DMS53 (cell line): ENCODE measurements at places on chromosomes 2 and 18.
A peak's percentile ranks its signal among the peaks of the same experiment; 100 is the strongest.

DNA sequence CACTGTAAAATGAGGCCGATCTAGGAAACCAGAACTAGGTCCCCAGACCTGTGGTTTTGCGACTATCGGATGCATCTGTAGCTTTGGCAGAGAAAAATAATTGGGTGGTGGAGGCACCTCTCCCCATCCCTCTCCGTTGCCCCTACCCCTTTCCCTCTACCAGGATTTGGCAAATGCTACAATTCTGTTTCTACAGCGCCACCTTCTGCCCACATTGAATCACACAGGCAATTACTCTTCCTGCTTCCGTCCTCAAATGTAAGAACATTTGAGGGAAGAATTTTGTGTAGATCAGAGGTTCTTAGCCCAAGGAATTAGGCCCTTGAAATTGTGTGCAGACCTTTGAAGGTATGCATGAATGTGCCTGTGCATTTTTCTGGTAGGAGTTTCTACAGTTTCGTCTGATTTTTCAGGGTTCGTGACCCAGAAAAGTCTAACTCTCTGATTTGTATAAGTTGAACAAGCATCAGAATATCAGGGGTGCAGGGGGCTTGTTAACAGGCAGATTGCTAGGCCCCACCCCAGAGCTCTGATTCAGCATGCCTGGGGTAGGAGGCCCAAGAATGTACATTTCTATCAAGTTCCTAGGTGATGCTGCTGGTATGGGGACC lies 11.2 kb downstream of the ATP6V1B1 start:
- DNase-seq = peak; percentile 79

DNA sequence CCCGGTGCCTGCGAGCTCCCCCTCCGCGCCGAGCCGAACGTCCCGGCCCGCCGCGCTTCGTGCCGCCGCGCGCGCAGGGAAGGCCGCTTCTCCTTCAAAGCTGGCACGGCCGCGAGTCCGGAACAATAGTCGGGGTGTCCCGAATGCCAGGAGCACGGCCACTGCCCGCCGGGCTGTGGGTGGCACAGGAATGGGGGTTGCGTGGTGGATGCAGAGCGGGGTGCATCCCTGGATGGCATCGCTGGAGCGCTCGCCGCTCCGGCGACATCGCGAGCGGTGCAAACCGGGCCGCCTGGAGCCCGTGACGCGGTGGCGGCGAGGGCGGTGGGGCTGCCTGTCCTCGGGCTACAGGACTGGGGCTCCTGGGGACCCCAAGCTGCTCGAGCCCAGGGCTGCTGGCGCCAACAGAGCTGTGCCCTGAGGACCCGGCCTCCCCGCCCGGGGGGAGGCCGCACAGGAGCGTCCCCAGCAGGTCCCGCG lies 1.1 kb upstream of the SATB2 start:
- peak; percentile 85 for DNase-seq

DNA sequence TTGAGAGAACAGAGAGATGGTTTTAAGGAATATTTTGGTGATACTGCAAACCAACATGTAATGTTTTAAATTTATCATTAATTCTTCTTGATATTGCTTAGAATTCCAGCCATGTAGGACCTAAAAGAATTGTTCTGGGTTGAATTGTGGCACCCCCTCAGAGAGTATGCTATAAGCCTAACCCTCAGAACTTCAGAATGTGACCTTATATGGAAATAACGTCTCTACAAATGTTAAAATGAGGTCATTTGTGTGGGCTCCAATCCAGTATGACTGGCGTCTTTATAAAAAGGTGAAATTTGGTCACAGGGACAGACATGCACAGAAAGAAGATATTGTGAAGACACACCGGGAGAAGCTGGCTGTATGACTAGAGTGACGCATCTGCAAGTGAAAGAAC lies 193.6 kb downstream of the NRXN1 start:
- DNase-seq = no peak

DNA sequence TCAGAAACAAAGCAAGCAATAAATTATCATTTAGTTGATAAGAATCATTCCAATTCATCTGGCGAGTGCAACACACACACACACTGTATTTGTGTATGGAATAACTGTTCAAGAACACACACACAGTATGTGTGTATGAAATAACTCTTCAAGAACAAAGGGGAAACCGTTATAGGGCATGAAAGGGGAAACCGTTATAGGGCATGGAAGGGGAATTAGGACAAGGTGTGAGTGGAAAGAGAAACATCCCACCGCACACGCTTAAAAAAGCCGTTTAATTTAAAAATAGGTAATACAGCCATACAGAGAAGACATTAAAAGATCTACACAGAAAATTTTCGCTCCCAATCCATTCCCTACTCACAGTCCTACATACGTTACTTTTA lies 607 bp upstream of the TSN start:
- DNase-seq = peak; percentile 29

- no peak for DNase-seq
Observed at GRCh38 chr2:95001051-95001562, 24.4 kb upstream of the MAL start.

DNA sequence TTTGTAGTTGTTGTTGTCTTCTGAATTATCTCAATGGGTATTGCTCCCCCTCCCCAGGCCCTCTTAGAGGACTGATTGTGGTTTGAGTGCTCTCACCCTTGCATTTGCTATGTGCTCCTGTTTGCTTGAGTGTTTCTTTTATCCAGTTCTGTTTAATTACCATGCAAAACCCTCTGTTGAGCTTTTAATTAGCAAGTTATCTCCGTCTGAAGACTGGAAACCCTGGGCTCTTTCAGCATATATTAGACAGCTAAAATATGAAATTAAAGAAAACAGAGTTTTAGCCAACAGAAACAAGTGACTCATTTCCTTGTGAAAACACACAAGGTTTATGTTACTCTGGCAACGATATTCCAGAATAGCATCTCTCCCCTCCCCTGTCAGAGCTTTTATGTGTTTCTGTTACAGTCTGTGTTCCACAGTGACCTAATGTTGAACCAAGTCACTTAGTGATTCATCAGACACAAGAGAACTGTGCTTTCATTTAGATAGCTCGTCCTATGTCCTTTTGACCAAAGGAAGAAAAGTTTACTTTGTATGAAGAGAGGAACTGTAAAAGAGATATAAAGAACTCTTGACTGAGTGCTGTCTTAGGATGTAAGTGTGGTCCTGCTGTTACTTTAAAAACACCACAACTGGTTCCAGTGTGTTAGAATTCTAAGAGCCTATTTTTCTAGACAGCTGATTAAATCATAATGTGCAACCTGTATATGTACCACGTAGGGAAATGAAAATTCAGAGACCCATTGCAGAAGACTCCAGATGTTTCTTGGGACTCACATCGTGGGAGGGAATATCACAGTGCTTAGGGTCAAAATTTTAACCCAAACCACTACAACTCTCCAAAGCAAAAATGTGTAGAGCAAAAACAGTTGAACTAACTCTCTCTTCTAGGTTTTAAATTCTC lies 172.8 kb upstream of the RBMS1 start:
- DNase-seq = peak; percentile 96

DNA sequence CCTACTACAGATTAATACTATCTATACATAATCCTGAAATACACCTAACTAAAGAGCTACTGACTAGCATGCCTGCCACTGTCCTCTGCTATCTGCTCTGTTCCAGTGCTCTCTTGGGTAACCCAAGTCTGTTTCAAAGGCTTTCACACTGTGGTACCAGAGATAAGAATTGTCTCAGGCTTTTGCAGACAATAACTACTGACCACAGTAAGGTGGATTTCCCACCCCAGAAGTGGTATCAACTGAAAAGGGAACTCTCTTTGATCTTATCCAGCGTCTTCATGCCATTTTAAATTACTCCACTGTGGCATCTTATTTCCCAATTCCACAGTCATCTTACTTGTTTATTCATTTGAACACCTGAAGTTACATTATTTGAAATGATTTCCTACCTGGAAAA lies 190.2 kb downstream of the IKZF2 start:
- DNase-seq = no peak

GRCh38 chr2:233706720-233707119 lies 6.0 kb upstream of the UGT1A5 start:
- no peak for DNase-seq

GRCh38 chr2:69366-70344 lies 23.4 kb upstream of the FAM110C start:
- peak; percentile 93 for DNase-seq

DNA sequence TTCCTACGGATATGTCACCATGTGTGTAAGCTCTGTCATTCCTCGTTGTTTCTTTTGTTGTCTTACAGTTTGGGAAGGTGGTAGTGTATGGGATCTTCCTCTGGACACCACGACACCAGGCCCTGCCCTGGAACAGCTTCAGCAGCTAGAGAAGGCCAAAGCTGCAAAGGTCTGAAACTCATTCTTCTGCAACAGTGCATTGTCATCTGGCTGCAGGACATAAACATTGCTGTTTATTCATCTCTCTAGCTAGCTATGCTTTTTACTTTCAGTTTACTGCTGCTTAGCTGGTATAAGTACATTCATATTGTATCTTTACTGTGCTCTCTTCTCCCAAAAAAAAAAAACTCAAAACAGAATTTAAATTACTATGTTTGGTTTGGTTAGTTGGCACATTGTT lies 39.2 kb upstream of the KCNJ13 start:
- DNase-seq = no peak

GRCh38 chr2:12061286-12062052 lies 315.0 kb downstream of the LPIN1 start:
- no peak for DNase-seq

- no peak for DNase-seq
Observed at GRCh38 chr18:48597671-48598070, 58.8 kb downstream of the CTIF start.

DNA sequence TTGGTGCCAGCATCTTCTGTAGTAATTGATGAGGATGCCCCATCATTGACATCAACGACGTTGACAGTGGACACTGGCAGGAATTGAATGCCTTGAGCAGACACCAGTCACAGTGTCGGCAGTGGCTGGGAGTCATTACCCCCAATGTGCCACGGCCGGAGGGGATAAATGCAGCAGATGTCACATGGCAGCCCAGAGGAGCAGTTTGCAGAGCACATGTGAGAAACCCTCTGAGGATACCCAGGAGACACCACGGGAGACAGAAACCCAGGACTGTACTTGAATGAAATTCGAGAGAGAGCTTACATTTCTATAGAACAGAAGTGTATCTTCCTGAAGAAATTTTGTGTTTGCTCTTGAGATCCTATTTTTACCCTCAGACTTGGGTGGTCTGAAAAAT lies 409.1 kb upstream of the TNP1 start:
- DNase-seq = no peak

DNA sequence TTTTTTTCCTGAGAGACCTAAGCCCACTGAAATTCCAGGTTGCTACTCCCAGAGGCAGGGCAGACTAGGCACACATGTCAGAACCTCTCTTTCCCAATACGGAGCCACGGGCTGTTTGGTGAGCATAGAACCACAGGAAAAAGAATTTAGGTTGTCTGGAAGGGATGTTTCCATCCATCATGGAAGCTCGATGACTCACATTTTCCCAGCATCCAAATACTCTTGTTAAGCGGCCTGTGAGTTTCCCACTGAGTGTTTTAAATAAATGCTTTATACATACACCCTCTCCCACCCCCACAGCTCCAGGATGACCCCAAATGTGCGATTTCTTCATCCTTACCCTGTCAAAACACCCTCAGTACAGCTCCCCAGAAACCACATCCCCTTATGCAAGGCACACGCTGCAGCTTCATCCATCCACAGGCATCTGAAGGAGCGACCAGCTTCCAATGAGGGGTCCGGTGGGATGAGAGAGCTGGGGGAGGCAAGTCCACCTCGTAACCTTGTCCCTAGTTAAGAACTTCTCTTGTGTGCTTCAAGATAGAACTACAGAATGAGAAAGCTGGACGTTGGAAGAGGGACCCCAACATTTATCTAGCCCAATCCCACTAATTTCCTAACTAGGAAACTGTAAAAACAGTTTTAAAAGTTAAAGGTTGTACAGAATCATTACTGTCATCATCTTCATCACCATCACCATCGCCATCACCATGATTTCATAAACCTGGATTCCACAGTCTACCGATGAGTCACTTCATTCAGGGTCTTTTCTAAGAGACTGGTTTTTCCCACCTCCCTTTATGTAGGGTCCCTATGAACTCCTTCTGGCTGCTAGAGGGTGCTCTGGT lies 63.5 kb upstream of the FZD7 start:
- no peak for DNase-seq

GRCh38 chr2:117436697-117437096 lies 377.8 kb upstream of the DDX18 start:
- DNase-seq = no peak

DNA sequence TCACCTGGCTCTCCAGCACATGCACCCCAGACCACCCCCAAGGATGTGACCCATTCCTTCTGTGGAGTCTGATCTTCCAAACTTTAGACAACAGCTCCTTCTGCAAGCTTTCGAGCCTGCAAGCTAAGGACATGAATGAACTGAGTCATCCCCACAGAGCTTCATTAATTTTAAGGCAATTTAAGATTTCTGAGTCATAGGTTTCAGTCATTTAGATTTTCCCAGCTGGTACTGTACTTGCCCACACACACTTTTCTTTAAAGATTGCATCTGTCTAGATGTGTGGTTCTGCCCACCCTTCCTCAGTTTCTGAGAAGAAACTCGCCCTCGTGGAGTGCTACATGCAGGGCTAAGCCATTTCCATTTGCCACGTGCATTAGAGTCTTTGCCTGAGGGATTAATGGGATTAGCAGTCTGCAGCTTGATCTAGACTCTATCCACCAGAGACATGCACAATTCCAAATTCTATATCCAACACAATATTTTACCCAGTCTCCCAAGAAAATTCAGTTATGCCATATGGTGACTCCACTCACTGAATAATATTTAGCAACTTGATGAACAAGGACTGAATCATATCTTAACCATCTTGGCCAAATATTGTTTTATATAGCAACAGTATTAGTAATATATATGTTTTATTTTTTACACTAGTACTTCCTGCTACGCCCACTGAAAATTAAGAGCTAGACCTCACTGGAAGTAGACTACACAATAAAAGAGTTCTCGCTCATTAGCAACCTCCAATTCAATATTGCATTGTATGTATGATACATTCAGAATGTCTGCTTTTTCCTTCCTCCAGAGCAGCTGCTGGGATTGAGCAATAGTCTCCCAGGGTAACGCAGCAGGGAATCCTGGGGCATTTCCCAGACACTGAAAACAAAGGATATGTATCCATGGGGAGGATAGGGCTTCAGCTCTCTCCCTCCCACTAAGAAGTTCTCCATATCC lies 14.3 kb upstream of the TRIB2 start:
- peak; percentile 40 for DNase-seq

- DNase-seq = no peak
Observed at GRCh38 chr18:21450913-21451312, 149.6 kb downstream of the ESCO1 start.

DNA sequence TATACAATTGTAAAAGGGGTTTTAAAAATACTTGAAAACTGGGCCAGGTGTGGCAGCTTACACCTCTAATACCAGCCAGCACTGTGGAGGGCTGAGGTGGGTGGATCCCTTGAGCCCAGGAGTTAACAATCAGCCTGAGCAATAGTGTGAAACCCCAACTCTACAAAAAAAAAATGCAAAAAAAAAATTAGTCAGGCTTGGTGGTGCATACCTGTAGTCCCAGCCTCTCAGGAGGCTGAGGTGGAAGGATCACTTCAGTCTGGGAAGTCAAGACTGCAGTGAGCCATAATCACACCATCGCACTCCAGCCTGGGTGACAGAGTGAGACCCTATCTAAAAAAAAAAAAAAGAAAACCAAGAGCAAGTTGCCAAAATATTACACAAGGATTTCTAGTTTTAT lies 182.7 kb downstream of the UBE2E3 start:
- no peak for DNase-seq

- DNase-seq = no peak
Observed at GRCh38 chr18:13450289-13451212, 232.0 kb downstream of the LDLRAD4 start.

- no peak for DNase-seq
Observed at GRCh38 chr18:36633961-36634412, 194.8 kb downstream of the TPGS2 start.

- DNase-seq = peak; percentile 71
Observed at GRCh38 chr2:99488539-99489062, 1.2 kb downstream of the REV1 start.
